ENCODE measurements at places on chromosomes 12 and 14.

DNA sequence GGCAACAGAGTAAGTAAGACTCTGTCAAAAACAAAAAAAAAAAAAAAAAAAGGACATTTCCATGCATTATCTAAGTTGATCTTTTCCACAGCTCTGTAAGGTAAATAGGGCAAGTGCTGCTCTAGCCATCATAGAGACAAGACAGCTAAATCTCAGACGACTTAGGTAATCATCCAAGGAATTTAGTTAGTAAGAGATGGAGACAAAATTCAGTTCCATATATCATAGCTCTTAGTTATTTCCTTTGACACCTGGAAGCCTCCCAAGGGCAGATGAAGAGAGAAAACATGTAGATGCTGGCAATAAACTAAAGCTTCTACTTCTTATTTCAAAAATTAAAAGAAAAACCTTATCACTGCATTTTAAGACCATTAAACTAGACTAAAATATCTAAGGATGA lies 48.7 kb downstream of the ST8SIA1 start:
- DNase-seq = no peak

DNA sequence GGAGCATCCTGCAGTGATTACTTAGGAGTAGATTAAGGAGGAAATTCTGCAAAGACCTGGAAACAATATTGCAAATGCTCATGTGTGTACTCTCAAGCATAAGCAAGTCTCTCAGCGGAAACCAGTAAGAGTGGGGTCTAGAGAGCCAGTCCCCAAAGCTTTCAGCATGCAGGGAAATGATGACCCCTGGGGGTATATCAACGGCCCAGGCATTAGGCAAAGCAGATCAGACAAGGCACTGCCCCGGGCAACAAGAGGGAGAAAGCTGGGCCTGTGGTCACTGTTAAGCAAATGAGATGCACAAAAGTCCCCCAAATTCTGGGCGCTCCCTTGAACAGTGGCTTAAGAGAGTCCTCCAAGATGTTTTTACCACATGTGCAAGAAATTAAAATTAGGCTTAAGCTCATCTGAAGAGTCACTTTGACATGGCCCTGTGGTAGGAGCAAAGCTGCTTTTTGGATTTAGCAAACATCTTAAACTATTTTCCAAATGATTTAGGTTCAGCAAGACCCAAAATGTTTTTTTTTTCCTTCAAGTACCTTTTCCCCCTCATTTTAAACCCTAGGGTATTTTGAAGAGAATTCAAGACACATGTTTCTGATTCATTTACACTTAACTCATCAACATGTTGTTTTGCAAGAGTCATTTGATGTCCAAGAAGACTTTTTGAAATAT lies 457.1 kb upstream of the TBX3 start:
- DNase-seq = no peak

DNA sequence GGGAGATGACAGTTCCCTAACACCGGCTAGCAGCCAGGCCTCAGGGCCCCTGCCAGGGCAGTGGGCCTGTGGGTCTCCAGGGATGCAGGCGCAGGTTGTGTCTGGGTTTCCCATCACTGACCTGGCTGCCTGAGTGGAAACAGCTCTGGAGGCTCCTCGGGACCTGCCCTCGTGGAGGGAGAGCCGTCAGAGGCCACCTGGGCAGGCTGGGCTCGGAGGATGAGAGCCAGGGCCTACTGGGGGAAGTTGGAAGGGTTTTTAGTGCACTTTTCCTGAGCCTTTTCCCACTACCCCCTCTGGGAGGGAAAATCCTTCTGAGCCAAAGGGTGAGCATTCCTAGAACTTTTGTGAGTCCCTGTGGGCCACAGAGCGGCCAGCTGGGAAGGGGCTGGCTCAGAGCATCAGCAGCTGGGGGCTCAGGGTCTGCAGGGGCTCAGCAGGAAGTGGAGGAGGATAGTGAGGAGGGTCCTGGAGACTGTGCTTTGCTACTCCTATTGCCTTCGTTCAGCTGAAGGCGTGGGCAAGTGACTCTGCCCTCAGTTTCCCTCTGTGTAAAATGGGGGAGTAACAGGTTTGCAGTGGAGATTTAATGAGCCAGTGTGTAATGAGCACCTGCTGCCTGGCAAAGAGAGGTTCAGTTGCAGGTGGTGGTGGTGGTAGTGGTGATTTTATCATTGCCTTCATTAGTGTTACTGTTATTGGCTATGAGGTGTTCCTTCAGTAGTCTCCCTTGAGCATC lies 1.8 kb downstream of the SH2B3 start:
- no peak for DNase-seq

DNA sequence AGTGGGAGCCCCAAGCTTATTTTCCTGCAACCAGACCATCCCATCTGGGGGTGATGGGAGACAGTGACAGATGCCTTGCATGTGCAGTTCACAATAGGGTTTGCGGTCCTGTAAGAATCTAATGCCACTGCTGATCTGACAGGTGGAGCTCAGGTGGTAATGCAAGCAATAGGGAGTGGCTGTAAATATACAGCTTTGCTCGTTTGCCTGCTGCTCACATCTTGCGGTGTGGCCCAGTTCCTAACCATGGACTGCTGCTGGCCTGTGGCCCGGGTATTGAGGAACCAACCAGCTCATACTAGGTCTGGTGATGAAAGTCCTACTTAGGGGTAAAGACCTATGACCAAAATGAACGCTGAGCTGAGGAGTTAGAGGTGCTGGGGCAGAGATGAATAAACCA lies 36.1 kb upstream of the CCDC88C start:
- DNase-seq = no peak

DNA sequence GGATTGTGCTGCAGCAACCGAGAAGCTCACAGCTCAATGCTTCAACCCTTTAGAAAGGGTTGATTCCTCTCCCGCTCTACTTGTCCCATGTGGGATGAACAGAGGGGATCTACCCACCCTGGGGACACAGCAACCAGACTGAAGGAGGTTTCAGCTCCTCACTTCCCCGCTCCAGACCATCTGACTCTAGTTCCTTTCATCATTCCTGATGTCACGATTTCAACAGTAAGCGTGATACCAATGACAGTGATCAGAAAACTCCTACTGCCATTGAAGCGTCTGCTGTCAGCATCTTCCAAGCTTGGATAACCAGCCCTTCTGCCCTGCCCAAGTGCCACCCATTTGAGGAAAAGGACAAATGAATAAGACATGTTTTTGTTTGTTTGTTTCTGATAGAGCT lies 14.3 kb downstream of the SERPINA1 start:
- no peak for DNase-seq

GRCh38 chr14:96069421-96069820 lies 30.3 kb downstream of the C14orf132 start:
- no peak for DNase-seq

- DNase-seq = no peak
Measured at GRCh38 chr12:68303850-68304249, 28.3 kb downstream of the MDM1 start.

GRCh38 chr14:75317148-75317547 lies 38.5 kb downstream of the FOS start:
- no peak for DNase-seq

DNA sequence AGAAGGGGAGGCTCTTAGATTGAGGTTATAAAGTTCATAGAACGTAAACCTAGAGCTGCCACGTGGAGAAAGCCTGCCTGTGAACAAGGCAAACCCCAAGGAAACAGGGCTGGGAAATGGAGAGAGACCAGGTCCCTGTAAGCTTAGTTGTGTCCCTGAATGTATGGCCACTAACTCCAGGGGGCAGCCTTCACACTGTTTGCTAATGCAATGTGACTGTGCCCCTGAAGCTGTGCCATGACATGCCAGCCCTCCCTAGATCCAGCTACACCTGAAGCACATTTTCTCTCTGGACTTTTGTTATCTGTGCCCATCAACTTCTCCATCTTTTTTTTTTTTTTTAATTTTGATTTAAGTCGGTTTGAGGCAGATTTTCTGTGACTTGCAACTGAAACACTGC lies 60.6 kb upstream of the TMCC3 start:
- DNase-seq = no peak

DNA sequence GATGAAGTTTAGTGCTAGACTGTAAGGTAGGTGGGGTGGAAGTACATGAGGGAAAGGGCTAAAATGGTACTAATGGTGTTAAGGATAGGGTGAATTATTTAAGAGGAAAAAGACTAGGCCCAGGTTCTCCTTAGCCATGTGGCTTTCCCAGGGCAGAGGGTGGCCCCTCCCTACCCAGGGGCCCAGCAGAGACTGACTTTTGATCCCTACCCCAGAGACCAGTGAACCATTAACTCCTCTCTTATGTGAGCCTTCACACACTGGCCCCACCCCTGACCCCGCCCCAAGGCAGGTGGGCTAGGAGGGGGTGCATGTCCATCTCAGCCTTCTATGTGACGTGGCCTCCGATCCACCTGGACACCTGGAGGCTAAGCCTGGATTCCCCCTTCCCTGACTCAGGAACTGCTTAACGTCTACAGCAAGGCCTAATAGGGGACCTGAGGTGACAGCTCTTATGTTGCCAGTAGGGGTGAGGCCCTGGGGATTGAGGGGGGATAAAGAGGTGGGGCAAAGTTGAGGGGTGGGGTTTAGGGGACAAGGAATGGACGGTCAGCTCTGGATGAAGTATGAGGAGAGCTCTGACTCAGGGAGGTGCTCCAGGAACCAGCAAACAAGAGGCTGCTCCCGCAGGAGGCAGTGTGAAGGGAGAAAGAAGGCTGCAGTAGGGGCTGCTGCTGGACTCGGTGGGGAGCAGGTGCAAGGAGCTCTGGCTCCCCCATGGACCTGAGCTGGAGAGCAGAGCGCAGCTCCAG lies 757 bp downstream of the SLC39A5 start:
- DNase-seq = no peak

GRCh38 chr12:6772331-6772695 lies at the start of gene LAG3:
TSS of gene LAG3 (plus strand) at chr12:6772520. CDS start at chr12:6772853, 333 bp downstream.
- no peak for DNase-seq

- DNase-seq = peak; percentile 39
Measured at GRCh38 chr12:79935624-79936345, 888 bp upstream of the PPP1R12A start.

GRCh38 chr12:54164387-54165145 lies 24.2 kb downstream of the SMUG1 start:
- no peak for DNase-seq

DNA sequence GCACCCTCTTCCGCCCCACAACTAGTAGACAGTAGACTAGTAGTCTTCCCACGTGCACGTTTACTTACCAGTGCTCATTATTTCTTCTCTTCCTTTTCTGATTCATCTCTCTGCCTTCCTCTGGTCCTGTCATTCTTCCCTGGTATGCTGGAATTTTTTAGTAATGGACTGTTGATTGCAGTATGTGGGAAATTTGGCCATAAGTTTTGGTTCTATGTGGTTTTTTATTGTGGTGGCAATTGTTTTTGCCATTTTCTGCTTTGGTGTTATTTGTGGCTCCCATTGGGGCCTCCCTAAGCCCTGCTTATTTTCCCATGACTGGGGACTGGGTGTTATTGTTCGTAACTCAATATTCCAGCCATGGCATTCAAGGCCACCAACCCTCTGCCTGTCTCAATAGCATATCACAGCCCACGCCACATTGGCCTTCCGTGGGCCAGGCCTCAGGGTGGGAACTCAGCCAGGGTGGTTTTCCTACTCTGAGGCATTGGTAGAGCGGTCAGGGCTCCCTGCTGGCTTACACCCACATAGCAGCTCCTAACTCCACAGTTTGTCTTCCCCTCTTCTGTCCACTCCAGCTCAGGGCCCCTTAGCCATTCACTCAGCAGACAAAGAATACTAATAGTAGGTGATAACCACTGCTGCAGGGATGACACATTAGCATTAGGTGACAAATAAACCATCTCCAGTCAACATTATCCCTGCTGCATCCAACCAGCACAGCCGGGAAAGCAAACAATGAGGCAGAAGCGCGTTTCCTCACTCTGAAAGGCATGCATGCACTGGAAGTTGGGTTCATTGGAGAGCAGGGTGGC lies 321.5 kb downstream of the CACNA1C start:
- DNase-seq = no peak

DNA sequence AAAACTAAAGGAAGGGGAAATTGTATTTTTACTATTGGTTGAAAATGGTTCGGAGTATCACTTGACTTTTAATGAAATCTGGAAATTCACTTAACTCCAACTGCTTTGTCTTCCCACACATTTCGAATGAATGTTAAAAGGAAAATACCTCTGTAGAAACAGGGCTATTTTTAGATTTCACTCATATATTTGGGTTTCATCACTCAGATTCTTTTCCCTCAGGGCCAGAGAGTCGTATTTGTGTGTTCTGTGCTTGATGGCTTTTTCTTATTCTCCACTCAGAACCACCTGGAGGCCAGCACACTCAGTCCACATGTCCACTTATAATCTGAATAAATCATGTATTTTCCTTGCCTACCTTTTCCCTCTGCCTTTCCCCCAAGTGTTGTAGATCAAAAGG lies 40.0 kb downstream of the DAAM1 start:
- no peak for DNase-seq

GRCh38 chr14:43795600-43796228 lies 711.4 kb downstream of the FSCB start:
- DNase-seq = no peak

- DNase-seq = no peak
Measured at GRCh38 chr12:115817389-115817788, 460.1 kb downstream of the MED13L start.

DNA sequence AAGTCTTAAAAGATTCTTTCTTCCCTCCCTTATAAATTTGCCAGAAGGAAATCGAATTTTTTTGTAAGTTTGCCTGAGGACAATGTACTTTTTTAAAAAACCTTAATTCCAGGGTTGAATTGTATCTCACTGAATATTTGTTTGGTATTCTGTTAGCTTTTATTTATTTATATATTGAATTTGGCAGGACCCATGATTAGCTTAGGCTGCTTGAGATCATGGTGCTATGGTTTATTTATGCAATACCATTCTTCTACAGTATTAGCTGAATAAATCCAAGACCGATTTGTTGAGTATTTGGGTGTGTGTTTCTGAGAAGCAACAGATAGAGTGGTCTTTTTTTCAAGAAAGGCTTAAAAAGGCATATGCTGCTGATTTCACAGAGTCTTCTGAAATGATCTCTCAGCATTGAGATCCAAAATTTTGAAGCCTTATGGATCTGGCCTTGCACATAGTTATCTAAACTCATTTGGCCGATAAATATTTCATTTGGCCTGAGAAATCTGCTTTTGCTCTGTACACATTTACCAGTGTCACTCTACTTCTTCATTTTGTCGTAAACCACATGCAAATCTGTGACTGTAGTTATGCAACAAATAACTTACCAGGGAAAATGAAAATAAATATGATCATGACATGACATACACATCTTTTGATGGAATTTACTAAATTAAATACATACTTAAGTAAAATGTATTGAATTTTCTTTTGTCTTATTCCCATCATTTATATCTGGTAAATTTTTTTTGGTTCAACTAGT lies 265.8 kb upstream of the FLRT2 start:
- no peak for DNase-seq

GRCh38 chr12:52964556-52965336 lies 15.8 kb downstream of the KRT18 start:
- DNase-seq = no peak

DNA sequence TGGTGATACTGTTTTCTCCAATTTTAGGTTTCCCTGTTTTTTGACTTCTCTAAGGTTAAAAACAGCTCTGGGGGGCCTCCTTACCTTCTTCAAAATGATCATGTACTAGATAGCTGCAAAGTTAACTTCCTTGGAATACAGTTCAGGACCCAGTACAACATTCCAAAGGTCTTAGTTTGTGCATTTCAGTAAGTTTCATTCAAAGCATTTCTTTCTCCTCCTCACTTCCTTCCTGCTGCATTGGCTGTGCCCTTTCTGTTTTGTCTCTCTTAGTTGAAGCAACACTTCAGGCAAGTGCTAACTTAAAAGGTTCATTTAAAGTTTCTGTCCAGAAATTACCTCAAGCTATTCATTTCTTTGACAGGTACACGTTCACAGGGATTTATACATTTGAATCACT lies 95.7 kb downstream of the SCN8A start:
- DNase-seq = no peak

- DNase-seq = no peak
Measured at GRCh38 chr12:3097836-3098235, 20.7 kb downstream of the TSPAN9 start.

- no peak for DNase-seq
Measured at GRCh38 chr12:124165695-124166094, 129.2 kb upstream of the RFLNA start.
